ENCODE measurements at places on chromosomes 4 and X. TPM values are rescaled to one million over a fixed set of nuclear protein-coding genes. Genes with fewer than 3 reads are reported as not detected.

The AWAT2 gene
- total RNA-seq: not detected

The RHOXF2B gene
- not detected for total RNA-seq

The SH3BGRL gene
- 30.6 TPM for total RNA-seq

The ZAR1 gene
- not detected for total RNA-seq

The VGLL1 gene
- not detected for total RNA-seq

The STK26 gene
- total RNA-seq: 0.51 TPM

The SLC10A4 gene
- not detected for total RNA-seq

The CT45A1 gene
- total RNA-seq: not detected

The JCHAIN gene
- total RNA-seq: 4.4 TPM

The STARD8 gene
- 10.5 TPM for total RNA-seq

The NALF2 gene
- total RNA-seq: 46.3 TPM

The DRP2 gene
- total RNA-seq: 0.05 TPM

The BANK1 gene
- total RNA-seq: 0.24 TPM

The RTL9 gene
- total RNA-seq: 0.35 TPM

The C1QTNF7 gene
- total RNA-seq: 1.9 TPM

The MAGEA10 gene
- total RNA-seq: not detected

The EGF gene
- 13.8 TPM for total RNA-seq

The TCEAL6 gene
- not detected for total RNA-seq

The TIGD4 gene
- total RNA-seq: 0.13 TPM

The N4BP2 gene
- 3.9 TPM for total RNA-seq

The BEX5 gene
- total RNA-seq: 0.97 TPM

The STS gene
- total RNA-seq: 4.3 TPM
